CD8-positive, alpha-beta T cell (primary cell): ENCODE measurements at places on chromosomes 6 and 20.
A peak's percentile ranks its signal among the peaks of the same experiment; 100 is the strongest.

DNA sequence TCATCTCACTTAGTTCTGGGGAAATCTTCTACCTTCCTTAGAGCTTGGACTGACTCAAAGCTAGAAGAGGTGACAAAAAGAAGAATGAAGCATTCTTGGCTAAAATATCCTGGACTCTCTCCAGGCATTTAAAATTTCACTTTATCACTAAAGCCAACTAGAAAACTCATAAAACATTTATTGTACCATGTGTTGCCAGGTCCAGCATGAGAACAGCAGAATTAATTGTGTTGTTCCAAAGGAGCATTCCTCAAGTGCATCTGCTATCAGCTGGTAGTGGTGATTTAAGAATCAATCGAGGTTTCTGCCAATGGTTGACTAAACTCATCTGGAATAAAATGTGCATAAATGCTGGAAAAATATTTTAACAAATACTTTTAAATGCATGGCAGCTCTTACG lies 147.3 kb upstream of the SSTR4 start:
- DNase-seq = no peak

DNA sequence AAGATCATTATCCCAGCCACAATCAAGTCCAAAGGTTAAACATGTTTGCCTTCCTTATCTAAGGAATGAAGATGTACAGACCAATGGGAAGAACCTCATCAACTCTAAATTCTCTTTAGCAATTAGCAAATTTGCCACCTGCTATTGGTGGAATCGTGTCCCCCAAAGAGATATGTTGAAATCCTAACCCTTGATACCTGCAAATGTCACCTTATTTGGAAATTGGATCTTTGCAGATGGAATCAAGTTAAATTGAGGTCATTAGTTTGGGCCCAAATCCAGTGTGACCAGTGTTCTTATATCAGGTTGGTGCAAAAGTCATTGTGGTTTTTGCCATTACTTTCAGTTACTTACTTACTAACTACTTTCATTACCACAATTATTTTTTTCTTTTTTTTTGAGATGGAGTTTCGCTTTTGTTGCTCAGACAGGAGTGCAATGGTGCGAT lies 31.3 kb downstream of the KLHL31 start:
- DNase-seq = no peak

- DNase-seq = no peak
These were observed 195.4 kb downstream of the KHDRBS2 start for GRCh38 chr6:62090442-62091229.

DNA sequence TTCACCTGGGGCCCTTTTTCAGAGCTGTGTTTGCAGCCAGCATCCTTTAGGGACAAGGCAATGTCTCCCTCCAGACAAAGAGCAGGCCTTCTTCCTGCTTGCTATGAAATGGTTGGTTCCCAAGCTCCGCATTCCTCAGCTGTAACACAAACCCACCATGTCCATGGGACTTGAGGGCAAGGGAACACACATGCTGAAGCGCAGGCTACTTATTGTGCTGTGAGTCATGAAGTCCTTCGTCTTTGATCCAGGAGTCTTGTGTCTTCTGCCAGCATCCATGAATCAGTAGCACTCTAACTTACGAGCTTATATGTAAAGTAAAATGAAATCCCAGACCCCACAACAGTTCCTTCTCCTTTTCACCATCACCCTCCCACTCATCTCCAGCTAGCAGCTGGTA lies 59.0 kb downstream of the ANKRD60 start:
- DNase-seq = no peak

GRCh38 chr20:45983279-45983743 lies 11.3 kb upstream of the ZNF335 start:
- DNase-seq = no peak

DNA sequence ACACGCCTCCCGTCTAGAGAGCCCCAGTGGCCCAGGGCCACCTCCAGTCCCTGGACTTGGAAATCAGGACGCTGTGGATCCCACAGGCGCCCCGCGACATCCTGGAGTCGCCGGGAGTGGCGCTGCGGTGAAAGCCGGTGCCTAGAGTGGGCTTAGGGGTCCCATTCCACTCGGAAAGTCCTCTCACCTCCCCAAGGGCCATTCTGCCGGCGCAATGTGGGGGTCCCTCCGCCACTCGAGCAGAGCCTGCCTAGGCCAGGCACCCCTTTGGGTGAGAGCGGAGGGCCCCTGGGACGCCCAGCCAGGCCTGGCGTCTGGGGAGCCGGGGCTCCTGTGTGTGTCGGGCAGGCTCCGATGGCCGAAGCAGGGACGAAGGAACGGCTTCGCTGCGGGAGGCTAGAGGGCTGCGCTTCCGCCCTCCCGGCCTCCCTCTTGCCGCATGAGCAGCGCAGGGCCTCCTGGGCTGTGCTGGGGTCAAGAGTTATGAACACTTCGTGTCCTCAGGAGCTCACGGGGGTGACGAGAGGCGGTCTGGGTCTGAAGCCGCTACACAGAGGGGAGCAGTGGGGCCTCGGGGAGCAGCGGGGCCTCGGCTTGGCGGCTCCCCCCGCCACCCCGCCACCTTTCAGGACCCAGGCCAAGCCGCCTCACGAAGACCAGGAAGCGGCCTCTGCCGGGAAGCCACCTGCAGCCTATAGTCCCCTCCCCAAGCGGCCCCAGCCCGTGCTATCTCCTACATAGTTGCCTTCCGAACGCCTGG lies 13.6 kb downstream of the POU3F2 start:
- no peak for DNase-seq

- DNase-seq = no peak
These were observed 58.0 kb downstream of the JARID2 start for GRCh38 chr6:15303920-15304291.

GRCh38 chr6:108174371-108175175 lies 8.8 kb downstream of the NR2E1 start:
- peak; percentile 56 for DNase-seq

DNA sequence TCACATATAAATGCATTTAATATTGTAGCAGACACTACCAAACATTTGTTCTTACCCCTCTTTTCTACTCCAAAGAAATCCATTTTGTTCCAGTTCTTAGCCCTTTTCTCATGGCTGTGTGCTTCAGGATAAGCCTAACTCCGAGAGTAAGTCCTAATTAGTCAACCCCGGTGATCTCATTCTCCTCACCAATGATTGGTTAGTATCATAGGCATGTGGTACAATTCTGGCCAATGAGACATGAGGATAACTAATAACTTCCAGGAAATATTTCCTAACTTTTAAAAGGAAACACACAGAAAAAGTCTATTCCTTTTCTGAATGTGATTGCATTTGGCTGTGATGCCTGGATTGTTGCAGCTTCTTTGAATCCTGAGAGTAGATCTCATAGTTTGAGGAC lies 116.0 kb downstream of the GPR63 start:
- DNase-seq = no peak

DNA sequence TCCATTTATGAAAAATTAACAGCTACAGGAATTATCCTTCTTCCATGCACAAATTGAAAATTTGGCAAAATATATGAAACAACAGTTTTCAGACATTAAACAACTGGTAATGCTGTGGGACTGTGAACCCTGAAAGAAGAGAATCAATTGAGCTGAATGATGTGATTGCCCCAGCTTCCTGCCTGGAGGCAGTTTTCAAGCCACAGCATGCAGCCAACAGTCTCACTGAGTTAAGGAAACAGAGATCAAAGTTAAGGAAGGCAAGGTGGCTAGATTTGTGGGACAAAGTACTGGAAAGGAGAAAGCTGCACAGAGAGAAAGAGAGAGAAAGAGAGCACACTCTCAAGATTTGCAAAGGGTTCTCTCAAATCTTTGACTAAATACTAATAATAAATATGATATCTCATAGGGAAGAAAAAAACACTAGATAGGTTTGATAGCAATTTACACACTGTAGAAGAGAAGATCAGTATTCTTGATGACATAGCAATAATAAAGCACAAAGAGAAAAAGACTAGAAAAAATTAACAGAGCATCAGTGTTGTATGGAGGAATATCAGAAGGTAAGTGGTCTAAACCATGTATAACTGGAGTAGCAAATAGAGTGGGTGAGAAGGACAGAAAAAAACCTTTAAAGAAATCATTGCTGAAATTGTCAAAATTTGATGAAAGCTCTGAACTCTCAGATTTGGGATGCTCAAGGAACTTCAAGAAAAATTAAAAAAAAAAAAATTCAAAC lies 70.1 kb upstream of the CNKSR3 start:
- no peak for DNase-seq

DNA sequence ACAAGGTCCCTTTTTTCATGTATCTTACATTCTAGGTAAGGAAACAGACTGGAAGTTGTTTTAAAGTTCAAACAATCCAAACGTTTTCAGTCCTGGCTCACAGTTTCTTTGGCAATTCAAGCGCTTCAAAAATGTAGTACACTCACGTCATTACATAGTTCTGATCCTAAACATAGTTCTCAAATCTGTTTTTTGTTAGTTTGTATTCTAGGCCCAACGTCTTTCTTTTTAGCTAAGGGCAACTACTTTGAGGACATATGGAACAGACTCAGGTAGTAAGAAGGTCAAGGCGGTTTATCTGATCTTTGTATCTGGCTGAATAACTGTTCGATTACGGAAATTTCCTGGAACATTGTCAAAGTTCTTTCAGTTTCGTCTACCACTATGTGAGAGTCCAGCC lies 36.9 kb upstream of the PLCB4 start:
- DNase-seq = no peak

- DNase-seq = no peak
These were observed 230.6 kb downstream of the UTRN start for GRCh38 chr6:144515761-144516160.

DNA sequence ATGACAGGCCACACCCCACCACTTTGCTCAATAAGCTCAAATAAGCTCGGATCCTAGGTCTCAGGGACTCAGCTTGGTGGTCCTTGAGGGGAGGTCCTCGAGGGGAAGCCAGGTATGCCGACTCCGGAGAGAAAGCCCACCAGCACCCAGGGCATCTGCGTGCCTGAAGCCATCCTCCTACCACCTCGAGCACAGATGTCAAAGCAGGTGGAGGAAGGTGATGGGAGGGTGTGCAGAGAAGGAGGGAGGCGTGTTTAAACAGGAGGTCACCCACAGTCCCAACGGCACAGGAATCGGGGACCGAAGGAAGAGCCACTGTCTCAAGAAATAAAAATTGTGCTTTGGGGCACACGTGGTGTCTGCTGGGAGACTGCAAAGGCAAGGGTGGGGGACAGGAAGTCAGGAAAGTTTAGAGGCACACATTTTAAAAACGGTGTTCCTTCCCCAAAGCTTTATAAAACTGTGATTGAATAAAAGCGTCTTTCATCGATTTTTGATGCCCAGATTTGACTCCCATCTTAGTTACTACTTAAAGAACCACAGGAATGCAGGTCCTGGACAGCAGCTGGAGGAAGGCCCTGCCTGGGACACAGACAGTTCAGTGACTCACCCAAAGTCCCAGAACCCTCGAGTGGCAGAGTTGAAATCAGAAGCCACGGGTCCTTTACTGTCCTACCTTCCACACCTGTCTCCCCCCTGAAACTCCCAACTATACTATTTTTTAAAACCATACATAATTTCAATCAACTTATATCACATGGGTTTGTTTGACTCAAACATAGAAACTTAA lies 221.0 kb upstream of the PDE10A start:
- no peak for DNase-seq
